Spinal cord (tissue), 10 donors: ENCODE measurements at places on chromosomes 16 and 17.

DNA sequence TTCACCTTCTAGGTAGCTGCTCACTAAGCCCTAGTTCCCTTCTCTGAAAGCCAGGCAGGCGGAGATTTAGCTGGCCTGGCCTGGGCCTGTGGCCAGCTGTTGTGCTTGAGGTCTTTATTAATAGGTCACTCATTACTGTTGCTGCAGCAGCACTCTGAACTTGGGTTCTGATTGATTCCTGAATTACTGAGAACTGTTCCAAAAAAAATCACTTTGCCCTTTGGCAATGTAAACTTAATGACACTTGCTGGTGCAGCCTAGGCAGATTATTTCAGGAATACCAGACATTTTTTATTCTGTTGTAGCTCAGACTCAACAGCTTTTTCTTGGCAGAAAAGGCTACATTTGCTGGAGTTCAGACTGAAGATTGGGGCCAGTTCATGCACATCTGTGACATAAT is 2.7 kb downstream of the TOM1L1 start:
- peak; percentile 67 for DNase-seq
- H3K36me3 ChIP-seq = no peaks in the 10 kb centered on the region
- peaks cover 22% of the 10 kb centered on the region for H3K4me1 ChIP-seq
- no peaks in the 10 kb centered on the region for H3K27me3 ChIP-seq
- H3K27ac ChIP-seq = no peak overlapping the region
- H3K4me3 ChIP-seq = no peak overlapping the region

DNA sequence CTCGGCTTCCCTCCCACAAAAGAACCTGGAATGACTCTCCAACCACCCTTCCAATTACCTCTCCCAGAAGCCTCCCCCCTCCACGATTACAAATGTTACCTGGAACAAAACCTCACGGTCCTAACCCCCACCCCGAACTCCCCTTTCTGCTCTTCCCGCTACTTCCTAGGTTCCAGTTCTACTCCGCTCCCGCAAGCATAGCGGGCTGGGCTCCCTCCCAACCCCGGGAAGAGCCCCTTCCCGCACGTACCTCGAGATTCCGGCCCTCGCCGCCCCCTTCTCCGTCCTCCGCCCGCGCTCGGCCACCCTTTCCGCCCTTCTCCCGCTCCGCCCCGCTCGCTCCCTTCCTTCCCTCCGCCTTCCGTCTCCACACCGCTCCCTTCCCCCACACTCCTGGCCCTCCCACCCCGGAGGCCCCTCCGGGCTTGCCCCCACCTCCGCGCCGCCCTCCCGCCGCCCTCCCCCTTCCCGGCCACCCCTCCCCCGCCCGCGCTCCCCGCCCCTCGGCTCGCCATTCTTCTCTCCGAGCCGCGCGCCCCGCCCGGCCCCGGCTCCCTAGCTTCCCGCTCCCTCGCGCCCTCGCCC is 457 bp downstream of the CHTF8 start:
- H3K4me1 ChIP-seq = no peaks in the 10 kb centered on the region
- H3K4me3 ChIP-seq = peak overlapping the region; percentile 86
- H3K36me3 ChIP-seq = peaks cover 19% of the 10 kb centered on the region
- peak; percentile 85 for DNase-seq
- peak overlapping the region; percentile 89 for H3K27ac ChIP-seq
- no peaks in the 10 kb centered on the region for H3K27me3 ChIP-seq

- H3K4me1 ChIP-seq = peaks cover 9% of the 10 kb centered on the region
- H3K36me3 ChIP-seq = peaks cover 100% of the 10 kb centered on the region
- DNase-seq = no peak
- no peak overlapping the region for H3K27ac ChIP-seq
- H3K4me3 ChIP-seq = no peak overlapping the region
- no peaks in the 10 kb centered on the region for H3K27me3 ChIP-seq
Measured at GRCh38 chr16:4682616-4683254, 10.6 kb upstream of the NUDT16L1 start.

DNA sequence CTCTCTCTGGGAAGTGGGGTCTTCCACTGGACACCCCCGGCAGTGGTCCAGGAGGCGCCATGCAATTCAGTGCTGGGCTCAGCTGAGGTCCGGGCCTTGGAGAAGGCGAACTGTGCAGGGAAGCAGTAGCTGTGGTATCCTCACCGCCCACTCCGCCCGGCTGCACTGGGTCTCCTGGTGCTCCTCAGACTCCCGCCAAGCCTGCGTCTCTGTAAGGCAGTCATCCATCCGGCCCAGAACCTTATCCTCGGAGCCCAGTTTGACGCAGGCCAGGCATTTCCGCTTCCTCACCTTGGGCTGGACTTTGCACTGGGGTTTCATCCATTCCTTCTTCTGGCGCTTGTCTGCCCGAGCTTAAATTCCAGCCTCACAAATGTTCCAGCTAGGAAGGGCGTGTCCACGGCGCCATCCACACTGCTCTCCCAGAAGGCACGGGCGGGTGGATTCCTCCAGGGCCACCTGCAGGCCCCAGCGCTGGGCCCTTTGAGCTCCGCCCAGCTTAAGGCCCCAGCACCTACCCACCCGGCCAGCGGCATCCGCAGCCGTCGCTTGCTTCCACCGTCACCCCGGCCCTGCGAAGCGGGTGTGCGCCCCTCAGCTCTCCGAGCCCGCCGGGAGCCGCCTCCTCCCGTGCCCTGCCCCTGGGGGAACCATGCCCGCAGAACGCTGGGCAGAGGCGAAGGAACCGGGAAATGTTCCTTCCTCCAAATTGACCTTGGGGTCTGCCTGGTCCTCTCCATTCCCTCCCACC is 1884.8 kb downstream of the TP53TG3F start:
- H3K27me3 ChIP-seq = no peaks in the 10 kb centered on the region
- H3K4me1 ChIP-seq = no peaks in the 10 kb centered on the region
- no peaks in the 10 kb centered on the region for H3K36me3 ChIP-seq
- H3K27ac ChIP-seq = no peak overlapping the region

GRCh38 chr16:53822936-53823529 is 119.1 kb downstream of the FTO start:
- H3K4me3 ChIP-seq = no peak overlapping the region
- H3K27me3 ChIP-seq = no peaks in the 10 kb centered on the region
- H3K4me1 ChIP-seq = no peaks in the 10 kb centered on the region
- H3K36me3 ChIP-seq = no peaks in the 10 kb centered on the region

DNA sequence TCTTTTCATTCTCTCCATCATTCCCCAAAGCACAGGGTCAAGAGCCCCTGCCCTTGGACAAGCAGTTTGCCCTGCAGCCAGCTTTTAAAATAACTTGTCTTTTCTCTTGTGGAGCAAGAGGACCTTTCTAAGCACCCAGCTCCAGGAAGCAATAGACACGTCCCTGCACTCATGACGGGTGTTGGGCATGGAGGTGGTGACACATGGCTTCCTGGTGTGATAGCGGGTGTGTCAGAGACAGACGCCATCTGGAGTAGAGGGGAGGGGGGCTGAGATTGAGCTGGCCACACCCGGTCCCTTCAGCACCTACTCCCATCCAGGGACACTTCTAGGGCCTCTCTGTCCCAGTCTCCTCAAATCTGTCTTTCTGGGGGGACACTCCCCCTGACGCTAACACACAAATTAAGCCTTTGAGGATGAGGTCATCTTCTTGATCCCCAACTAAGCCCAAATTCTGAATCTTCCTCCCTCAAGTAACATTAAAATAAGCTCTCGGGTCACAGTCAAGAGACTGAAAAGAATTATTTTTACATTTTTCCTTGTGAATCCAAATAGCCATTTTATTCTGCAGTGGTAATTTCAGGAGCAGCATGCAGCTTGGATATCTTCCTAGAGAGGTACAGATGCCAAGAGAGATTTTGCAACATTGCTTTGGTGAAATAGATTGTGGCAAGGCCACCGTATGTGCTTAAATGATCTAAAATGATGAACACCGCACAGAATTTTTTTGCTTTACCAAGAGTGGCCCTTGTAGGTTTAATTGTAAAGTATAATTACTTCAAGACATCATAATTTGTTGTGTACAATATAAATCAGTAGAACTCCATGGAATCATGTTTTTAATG is 216.6 kb upstream of the IRX3 start:
- H3K36me3 ChIP-seq = no peaks in the 10 kb centered on the region
- H3K27me3 ChIP-seq = peaks cover 11% of the 10 kb centered on the region
- peaks cover 16% of the 10 kb centered on the region for H3K4me1 ChIP-seq
- no peak overlapping the region for H3K27ac ChIP-seq
- no peak for DNase-seq

GRCh38 chr17:57385975-57386374 is 129.7 kb downstream of the MSI2 start:
- DNase-seq = no peak
- peaks cover 8% of the 10 kb centered on the region for H3K4me1 ChIP-seq
- no peak overlapping the region for H3K27ac ChIP-seq
- no peaks in the 10 kb centered on the region for H3K27me3 ChIP-seq
- no peak overlapping the region for H3K4me3 ChIP-seq
- H3K36me3 ChIP-seq = no peaks in the 10 kb centered on the region

- no peak overlapping the region for H3K27ac ChIP-seq
- H3K27me3 ChIP-seq = peaks cover 3% of the 10 kb centered on the region
- H3K4me3 ChIP-seq = no peak overlapping the region
- no peaks in the 10 kb centered on the region for H3K4me1 ChIP-seq
Measured at GRCh38 chr16:54538276-54538675, 251.7 kb upstream of the IRX3 start.

DNA sequence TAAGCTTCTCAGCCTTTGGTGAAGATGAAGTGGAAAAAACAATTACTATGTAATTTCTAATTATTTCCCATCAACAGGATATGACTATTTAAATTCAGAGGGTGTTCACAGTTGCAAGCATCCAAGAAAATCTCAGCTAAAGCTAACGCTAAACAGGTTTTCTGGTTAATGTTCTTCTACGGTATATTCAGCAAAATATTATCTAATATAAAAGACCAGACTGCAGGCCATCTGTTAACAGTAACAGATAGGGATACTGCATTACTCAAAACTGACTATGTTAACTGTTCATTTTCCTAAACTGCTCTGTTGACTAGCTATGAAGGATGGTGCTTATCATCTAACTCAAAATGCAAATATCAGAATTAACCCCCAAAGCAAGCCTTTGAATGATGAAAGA is 32.8 kb downstream of the GLG1 start:
- H3K27me3 ChIP-seq = no peaks in the 10 kb centered on the region
- H3K27ac ChIP-seq = no peak overlapping the region
- no peaks in the 10 kb centered on the region for H3K36me3 ChIP-seq

GRCh38 chr17:69047368-69048263 is 13.1 kb downstream of the ABCA9 start:
- no peaks in the 10 kb centered on the region for H3K36me3 ChIP-seq
- H3K4me3 ChIP-seq = no peak overlapping the region
- H3K27me3 ChIP-seq = no peaks in the 10 kb centered on the region
- no peak overlapping the region for H3K27ac ChIP-seq
- no peaks in the 10 kb centered on the region for H3K4me1 ChIP-seq
